ENCODE measurements at places on chromosomes 6 and 20.

GRCh38 chr20:4135385-4136077 is 120.2 kb upstream of the RNF24 start:
- DNase-seq: no peak

DNA sequence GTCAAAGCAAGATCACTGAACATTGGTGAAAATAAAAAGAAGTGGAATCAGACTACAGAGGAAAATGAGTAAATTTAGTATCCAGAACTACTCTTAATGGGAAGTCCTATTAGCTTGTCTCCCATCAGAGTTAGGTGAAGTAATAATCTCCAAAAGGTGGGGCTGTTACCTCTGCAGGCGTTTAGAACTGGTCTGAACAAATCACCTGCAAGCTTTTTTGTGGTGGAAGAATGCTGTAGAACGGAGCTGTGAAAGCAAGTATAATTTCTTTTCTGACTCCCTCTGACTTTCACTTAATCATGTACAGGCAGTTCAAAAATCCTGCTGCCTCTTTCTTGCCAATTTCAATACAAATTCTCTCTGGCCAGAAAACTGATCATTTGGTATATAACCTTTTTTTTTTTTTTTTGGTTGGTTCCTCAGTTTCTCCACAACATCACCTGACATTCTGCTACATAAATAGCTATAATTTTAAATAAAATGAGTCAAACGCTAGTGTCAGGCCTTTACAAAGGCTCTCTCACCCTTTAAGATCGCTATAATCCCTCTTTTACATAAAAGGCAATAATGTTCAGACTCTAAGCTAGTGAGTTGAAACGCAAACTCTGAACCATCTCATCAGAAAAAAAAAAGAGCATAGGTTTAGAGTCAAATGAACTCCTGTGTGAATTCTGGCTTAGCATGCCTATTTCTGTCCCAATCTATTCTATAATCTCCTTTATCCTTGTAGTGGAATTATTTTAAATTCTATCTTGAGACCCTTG is 38.8 kb downstream of the CITED2 start:
- no peak for DNase-seq

- no peak for DNase-seq
Observed at GRCh38 chr6:167767715-167768107, 59.0 kb upstream of the AFDN start.

- no peak for DNase-seq
Observed at GRCh38 chr6:136521427-136521826, 28.8 kb downstream of the MAP7 start.

DNA sequence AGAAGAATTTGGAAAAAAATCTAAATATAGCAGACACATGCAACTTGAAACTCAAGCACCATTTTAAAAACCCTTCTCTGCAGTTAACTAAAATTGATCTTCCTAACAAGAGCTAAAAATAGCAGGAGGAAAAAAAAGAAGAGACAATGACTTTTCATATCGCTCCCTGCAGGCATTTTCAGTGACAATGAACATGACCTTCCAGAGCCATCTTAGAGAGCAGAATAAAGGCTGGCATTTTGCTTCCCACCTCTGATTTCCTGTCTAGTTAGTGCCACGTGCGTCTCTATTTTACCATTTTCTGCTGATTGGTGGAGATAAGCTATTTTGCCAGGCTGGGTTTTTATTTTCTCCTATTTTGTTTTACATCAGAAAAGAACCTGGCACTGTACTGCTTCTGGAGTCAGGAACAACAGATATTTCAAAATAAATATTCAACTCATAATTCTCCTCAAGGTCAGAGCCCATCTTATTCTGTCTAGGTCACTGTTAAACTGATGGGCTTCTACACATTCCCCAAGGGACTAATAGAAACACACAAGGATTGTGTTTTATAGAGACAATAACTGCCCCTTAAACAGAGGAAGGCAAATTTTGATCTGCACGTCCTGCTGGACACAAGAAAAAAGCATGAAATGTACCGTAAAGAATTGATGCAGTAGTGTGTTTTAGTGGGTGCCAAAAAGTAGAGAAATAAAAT is 70.2 kb upstream of the ENPP5 start:
- no peak for DNase-seq

GRCh38 chr6:2460216-2460745 is 214.9 kb upstream of the GMDS start:
- no peak for DNase-seq

DNA sequence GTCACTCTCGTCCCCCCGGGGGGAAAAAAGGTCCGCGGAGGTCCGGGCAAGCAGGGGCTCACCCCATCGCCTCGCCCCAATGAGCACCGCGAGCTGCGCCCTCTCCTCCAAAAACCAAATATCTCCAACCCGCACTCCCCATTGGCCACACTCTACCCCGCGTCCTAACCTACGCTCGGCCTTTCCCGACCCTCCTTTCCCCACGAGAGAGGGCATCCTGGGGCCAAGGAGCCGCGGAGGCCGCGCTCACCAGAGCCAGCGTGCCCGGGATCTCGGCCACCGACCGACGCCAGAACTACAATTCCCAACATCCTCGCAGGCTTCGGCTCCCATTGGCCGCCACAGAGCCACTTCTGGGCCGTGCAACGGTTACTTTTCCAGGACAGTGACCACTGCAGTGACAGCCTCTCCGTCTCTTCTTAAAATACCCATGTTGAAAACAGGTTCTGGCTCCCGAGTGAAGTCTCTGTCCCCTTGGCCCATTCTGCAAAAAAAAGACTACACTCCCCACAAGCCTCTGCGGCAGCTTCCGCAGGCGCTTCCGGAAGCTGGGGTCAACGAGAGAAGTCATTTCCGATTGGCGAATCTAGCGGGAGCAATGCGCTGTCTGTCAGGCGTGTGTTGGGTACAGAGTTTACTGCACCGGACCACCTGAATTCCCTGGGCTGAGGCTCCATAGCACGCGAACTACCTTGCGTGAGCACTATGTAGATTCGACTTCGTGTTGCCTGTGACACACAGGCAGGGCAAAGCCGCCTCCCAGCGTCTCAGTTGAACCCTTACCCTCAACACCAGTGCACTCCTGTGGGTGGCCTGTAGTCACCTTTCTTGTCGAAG is at the start of gene ZNF343:
ZNF343 (minus strand) TSS at position 285 of the 837 bp plus-strand sequence. CDS start 15,020 bp downstream, outside the sequence.
- DNase-seq: peak; percentile 63

DNA sequence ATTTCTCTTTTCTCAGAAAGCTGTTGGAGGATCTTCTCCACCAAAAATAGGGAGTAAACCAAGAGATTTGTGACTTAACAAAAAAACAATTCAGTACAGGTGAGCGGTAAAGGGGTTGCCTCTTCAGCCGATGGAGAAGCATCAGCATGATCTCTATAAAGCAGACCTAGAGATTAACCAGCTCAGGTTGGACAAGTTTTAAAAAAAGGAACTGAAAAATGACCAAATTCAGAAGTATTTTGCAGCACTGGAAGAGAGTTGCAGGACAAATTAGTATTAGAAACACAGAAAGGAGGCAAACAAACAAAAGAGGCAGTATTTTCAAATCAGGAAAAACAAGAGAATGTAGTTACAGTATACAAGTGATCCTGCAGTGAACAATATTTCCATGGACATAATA is 39.6 kb upstream of the ZNF184 start:
- DNase-seq: no peak

DNA sequence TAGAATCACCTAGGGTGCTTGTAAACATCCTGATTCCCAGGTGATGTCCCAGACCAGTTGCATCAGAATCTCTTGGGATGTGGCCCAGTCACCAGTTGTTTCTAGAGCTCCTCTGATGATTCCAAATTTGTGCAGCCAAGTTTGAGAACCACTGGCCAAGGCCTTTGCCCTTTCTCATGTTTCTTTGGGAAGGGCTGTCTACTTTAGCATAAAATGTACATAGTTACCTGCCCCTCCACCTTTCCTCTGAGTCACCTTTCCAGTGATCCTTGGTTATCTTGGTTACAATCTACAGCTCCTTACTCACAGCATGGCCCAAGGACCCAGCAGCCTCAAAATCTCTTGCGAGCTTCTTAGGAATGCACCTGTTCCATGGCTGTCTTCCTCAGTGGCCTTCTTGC is 266.4 kb upstream of the PRND start:
- DNase-seq: no peak

DNA sequence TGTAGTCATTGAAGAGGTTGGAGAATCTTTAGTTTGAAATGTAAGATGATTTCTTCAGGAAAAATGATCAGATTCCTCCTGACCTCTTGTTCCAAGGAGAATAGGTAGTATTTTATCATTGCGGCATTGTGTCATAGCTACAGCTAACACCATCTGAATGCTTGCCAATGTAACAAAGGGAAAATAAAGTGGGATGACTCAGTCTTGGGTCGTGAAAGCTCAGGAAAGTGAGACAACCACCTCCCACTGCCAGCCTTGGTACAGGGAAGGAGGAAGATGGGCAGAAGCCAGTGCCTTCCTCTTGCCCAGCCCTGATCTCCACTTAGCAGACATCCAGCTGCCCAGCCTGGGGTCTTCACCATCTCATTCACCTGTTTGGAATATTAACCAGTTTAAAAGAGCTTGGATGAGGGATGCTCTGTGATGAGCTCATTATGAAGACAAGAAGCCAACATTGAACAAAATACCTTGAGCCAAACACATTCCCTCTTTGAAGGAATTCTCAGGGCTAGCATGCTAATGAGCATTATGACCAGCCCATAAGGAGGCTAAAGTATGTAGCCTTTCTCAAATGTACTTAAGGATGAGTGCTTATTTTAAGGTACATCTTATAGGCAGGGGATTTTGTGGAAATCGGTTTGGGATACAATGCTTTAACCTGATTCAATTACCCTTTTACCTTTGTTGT is 40.0 kb upstream of the APCDD1L start:
- no peak for DNase-seq

DNA sequence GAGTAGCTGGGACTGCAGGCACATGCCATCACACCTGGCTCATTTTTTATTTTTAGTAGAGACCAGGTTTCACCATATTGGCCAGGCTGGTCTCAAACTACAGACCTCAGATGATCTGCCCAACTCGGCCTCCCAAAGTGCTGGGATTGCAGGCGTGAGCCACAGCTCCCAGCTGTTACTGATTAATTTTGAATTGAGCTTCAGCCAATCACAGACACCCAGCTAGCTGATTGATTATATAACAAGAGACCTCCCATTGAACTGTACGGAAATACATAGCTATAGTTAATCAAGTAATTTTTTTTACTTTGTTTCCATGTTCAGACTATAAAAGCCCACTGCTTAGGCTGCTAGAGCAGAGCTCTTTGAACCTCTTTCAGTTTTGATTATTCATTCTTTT is 31.6 kb downstream of the PKIB start:
- DNase-seq: no peak

DNA sequence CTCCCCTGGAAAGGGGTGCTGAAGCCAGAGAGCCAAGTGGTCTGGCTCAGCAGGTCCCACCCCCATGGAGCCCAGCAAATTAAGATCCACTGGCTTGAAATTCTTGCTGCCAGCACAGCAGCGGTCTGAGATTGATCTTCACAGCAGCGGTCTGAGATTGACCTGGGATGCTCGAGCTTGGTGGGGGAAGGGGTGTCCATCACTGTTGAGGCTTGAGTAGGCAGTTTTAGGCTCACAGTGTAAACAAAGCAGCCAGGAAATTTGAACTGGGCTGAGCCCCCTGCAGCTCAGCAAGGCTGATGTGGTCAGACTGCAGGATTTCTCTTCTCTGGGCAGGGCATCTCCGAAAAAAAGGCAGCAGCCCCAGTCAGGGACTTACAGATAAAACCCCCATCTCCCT is 41.3 kb upstream of the B3GAT2 start:
- DNase-seq: no peak

DNA sequence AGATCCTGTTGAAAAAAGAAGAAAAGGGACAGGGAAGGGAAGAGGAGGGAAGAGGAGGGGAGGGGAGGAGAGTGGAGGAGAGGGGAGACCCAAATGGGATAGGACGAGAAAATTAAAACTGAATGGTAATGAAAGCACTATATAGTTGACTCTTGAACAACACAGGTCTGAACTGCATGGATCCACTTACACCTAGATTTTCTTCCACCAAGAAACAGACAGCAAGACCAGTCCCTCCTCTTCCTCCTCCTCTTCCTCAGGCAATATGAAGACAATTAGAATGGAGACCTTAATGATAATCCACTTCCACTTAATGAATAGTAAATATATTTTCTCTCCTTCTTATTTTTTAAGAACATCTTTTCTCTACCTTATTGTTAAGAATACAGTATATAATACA is 113.5 kb downstream of the EPB41L2 start:
- no peak for DNase-seq

GRCh38 chr6:121619987-121620740 is 184.7 kb downstream of the GJA1 start:
- no peak for DNase-seq

- no peak for DNase-seq
Observed at GRCh38 chr6:166736634-166737033, 109.6 kb upstream of the RPS6KA2 start.

- DNase-seq: no peak
Observed at GRCh38 chr20:45020236-45020886, 54.0 kb downstream of the STK4 start.

DNA sequence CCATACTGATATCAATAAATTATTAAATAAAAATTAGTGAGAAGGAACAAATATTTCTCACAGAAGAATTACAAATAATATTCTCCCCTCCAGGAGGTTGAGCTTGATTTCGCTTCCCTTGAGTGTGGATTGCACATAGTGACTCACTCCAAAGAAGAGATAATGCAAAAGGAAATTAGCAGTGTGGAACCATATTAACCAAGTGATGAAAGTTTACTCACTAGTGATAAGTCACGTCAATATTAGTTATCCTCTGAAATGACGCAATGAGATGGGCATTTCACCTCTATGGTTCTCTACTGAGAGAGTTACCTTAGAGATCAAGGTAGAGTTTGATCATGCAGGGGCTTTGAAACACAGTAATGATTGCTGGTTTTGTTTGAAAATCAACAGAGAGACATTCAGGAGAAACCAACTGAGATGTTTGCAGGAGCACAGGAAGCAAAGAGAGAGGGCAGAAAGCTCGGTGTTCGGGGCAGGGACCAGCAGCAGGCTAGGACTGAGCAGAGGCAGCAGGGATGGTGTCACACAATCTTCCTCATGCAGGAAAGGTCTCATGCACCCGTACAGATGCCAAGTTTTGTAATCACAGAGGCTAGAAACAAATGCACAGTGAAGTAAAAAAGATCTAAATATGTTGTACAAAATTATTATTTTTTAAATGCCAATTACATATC is 634.5 kb downstream of the QKI start:
- no peak for DNase-seq

DNA sequence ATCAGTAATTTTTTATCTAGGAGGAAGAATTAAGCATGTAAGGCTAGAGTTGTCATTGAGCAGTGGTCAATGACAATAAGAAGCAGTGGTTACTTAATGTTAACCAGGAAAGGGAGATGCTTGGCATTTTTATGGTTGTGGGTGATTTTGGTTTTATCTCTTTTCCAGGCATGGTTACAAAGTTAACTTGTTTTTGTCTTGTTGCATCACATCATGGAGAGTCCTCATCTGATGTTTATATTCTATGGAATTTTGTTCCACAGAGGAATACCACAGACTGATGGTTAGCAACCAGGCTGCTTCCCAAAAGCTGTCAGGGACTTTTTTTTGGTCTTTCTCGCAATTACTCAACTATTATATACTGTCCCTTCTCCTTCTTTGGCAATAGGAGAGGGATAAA is 32.7 kb downstream of the OPRM1 start:
- no peak for DNase-seq
